ENCODE measurements at places on chromosomes 6 and 20.

DNA sequence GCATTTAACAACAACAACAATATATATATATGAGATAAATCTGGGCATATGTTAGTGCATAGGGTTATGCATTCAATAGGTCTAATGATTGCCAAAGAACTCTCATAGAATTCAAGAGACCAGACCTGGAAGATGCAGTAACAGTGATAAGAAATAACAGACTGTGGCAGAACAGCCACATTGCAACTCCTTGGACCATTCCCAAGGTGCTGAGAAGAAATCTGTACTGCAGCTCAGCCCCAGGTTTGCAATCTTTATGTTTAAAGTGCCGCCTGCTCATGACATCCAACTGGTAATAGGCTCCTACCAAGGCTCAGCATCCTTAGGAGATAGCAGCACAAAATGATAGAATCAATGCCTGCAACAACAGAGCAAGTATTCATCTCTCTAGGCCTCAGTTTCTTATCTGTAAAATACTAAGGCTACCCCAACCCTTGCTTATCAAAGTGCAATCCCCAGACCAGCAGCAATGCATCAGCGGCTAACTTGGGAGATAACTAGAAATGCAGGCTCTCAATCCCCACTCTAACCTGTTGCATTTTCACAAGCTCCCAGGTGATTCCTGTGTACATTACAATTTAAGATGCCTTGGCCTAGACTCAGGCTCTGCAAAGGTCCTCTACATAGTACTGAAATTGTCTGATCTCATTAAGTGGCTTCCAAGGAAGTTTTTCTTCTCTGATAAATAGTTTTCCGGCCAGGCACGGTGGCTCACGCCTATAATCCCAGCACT is 30.6 kb upstream of the PIM1 start:
- DNase-seq: no peak

GRCh38 chr6:6696867-6697531 is 108.5 kb downstream of the LY86 start:
- DNase-seq: peak; percentile 96

DNA sequence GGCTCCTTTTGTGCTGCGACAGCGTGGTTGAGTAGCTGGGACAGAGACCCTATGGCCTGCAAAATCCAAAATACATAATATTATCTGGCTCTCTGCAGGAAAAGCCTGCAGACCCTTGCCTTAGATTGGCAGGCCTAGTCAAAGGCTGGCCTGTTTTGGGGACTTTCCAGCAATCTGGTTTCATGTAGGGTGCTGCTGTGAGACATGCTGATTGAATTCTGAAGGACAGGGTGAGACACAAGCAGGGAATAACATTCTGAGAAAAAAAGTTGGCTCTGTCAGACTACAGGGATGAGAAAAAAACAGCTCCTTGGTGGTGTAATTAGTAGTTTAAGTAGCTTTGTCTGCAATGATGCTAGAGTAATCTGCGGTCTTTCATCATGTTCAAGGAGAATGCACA is 402.7 kb upstream of the AGPAT4 start:
- no peak for DNase-seq

GRCh38 chr6:9924971-9925370 is 489.9 kb downstream of the TFAP2A start:
- no peak for DNase-seq

DNA sequence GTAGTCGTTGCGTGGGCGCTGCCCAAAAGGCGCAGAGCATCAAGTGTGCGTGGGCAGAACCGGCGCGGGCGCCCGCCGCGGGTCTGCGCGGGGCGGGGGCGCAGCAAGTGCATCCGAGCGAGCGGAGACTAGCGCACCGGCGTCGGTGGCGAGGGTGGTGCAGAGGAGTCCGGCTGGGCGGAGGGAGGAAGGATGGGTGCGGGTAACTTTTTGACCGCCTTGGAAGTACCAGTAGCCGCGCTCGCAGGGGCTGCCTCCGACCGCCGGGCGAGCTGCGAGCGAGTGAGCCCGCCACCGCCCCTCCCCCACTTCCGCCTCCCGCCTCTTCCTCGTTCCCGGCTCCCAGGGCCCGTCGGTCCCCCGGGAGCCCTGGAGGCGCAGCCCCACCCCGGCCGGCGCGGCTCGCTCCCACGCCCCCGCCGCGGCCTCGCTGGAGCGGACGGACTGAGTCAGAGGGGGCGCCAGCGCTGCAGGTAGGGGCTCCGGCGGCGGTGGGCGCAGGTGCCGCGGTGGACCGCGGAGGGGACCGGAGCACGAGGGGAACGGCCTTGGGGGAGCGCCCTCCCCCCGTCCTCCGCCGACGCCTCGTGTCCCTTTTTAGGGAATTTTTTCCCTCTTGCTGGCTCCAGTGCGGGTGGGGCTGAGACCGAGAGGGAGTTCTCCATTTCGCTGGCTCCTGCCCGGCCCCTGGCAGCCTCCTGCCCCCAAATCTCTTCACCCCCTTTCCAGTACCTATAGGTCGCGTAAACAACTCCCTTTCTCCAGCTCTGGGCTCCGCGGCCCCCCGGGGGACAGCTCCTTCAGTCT is 1.6 kb upstream of the DBNDD2 start:
- DNase-seq: peak; percentile 67

GRCh38 chr20:63217706-63218105 is 1.8 kb upstream of the YTHDF1 start:
- no peak for DNase-seq

Measured in WERI-Rb-1 (cell line).